ENCODE measurements at places on chromosomes 5 and 9.
A peak's percentile ranks its signal among the peaks of the same experiment; 100 is the strongest.

DNA sequence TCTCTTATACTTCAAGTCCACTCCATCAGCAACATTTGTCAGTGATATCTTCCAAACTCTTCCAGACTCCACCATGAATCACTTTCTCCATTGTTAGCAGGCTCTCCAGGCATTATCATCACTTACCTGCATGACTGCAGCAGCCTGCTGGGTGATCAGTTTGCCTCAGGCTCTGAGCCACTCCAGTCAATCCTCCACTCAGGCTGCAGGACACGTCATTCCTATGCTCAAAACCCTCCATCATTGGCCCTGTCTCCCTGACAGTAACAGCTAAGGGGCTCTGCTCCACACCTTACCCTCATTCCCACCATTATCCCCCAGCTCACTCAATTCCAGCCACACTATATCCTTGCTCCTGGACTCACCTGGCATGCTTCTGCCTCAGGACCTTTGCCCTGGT, 10.7 kb downstream of the DIRAS2 start:
- DNase-seq, result peak; percentile 8

GRCh38 chr9:108101410-108101809, 611.8 kb upstream of the KLF4 start:
- no peak for DNase-seq

DNA sequence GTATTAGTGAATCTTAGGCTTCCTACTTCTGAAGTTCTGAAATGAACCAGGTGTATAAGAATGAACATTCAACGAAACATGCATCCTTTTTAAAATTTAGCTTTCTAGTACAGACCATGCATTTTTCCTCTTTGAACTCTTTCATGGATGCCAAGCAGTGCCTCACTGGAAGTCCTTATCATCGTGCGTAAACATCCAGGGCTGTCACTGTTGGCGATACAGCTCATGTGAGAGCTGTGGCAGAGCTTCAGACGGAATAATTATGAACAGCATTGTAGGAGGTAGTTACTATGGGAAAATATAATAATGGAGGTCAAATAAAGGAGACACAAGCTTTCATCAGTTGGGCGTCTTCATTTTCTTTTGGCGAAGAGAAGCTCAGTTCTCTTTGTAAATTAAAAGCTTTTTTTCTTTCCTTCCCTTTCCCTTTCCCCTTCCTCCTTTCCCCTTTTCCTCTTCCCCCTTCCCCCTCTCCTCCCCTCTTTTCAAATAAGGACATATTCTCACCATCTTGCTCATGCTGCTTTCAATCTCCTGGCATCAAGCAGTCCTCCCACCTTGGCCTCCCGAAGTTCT, 167.3 kb downstream of the KDM4C start:
- no peak for DNase-seq

DNA sequence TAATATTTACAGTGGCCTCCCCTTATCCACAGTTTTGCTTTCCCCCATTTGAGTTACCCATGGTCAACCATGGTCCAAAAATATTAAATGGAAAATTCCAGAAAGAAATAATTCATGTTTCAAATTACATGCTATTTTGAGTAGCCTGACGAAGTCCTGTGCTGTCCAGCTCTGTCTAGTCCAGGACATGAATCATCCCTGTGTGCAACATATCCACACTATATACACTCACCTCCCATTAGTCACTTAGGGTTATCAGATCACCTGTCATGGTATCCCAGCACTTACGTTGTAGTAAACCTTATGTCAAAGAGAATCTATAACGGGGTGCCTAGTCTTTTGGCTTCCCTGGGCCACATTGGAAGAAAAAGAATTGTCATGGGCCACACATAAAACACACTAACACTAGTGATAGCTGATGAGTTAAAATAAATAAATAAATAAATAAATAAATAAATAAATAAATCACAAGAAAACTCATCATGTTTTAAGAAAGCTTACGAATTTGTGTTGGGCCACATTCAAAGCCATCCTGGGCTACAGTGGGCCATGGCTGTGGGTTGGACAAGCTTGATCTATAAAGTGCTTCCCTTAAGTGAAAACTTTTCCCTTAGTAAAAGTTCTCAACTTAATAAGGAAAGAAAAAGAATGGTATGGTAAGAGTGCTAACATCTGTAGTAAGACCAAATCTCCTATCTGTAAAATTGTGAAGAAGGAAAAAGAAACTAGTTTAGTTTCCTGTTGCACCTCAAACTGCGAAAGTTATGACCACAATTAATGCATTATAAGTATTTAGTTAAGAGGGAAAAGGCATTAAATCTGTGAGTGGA, 15.9 kb upstream of the OMD start:
- DNase-seq, result no peak

GRCh38 chr9:119273325-119273904, 95.8 kb downstream of the BRINP1 start:
- peak; percentile 26 for DNase-seq

DNA sequence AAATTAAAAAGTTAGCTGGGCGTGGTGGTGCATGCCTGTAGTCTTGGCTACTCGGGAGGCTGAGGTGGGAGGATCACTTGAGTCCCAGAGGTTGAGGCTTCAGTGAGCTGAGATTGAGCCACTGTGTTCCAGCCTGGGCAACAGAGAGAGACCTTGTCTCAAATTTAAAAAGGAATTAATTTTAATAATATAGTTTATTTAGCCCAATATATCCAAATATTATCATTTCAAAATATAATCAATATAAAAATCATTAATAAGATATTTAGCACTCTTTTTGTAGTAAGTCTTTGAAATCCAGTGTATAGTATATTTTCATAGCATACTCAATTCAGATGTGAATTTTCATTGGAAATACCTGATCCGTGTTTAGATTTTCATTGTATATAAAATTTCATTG, 43.2 kb upstream of the ORM1 start:
- no peak for DNase-seq

GRCh38 chr5:69300537-69301203, 31.9 kb downstream of the CCDC125 start:
- peak; percentile 83 for DNase-seq

DNA sequence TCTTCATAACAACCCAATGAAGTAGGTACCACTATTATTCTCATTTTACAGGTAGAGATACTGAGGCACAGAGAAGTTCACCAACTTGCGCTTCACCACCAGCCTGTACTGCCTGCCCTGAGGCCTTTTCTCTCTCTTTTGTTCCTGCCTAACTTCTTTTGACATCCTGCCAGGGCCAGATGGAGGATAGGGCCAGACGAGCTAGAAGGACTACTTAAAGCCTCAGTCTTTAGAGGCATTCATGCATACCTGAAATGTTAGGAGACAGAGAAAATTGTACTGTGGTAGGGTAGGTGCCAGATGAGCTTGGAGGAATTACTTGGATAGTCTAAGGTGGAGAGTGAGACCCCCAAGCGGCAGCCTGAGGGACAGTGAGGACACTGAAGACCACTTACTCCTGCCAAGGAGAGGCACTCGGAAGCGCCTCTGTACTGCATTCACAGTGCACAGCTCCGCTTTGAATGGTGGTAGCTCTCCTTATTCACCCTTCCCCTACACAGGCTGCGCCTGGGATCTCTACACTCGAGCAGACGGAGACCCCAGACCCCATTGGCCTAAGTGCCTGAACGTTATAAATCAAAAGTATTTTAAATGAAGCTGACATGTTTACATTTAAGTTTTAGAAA, 6.2 kb upstream of the ORM1 start:
- DNase-seq, result no peak

DNA sequence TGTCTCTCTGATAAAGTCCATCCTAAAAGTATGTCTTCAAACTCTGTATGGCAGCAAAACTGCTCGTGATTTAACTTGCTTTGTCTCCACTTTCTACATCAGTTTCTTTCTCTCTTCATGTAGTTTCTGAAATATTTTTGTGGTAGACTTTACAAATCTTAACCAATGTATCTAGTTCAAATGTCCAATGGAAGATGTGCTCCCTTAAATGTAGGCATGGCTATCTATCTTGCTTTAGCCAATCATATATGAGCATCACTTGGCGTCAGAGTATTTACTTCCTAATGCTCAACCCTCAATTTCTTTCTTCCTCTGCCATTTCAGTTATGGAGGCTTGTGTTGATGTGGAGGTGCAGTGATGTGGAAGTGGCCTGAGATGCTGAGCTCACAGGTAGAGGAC, 206.1 kb upstream of the ZNF608 start:
- DNase-seq, result no peak

DNA sequence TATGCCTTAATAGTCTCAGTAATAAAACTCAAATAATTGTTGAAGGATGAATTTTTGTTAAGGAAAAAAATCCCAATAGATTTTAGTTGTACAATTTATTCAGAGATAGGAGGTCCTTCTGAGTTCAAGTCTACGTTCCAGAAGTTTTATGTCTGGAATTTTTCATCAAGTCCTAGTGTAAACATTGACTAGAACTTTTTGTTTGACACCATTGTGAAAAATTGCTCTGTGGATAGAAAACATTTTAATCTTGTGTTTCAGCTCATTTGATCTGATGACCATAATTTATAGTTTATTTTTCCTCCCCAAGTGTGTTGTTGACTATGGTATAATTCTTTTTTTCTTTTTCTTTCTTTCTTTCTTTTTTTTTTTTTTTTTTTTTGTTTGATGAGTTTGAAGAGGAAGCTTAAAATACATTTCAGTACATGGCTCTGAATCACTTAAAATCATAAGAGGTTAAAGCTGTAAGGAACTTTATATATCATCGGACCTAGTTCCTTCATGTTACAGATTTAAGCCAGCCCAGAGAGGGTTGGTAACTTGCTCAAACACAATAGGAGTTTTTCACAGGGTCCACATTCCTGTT, 20.7 kb downstream of the ITGA1 start:
- DNase-seq, result no peak

DNA sequence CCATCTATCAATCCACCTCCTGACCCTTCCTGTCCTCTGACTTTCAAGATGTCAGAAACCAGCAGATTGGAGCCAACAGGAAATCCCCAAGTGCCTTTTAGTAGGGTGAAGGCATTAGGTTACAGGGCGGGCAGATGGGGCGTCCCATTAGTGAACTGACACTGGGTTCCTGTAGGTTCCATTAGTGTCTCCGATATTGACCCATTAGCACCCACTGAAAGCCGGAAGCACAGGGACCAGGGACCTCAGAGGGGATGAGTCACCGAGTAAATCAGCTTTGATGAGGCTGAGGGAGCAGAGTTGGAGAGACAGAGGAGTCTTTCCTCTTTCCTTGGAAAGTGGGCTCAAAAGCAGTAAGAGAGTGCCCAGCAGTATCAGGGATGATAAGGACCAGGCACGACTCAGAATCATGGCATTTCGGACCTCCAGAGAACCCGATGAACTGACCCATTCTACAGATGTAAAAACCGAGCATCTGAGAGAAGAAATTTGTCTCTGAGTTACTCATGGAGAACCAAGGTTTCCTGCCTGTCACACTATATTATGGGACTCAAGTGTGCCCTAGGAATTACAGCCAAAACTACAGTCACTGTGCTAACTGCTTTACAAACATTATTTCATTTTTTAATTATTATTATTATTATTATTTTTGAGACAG, 47.2 kb upstream of the FABP6 start:
- no peak for DNase-seq

GRCh38 chr5:98414938-98415337, 358.5 kb upstream of the RGMB start:
- DNase-seq, result no peak

DNA sequence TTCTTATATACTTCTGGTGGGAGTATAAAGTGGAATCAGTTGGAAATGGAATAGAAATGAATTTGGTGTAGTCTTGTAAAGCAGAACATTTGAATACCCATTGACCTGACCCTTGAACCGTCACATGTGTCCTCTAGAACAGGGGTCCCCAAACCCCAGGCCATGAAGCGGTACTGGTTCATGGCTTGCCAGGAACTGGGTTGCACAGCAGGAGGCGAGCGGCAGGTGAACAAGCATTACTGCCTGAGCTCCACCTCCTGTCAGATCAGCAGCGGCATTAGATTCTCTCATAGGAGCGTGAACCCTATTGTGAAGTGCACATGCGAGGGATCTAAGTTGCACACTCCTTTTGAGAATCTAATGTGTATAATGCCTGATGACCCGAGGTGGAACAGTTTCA, 80.0 kb downstream of the RANBP17 start:
- no peak for DNase-seq

DNA sequence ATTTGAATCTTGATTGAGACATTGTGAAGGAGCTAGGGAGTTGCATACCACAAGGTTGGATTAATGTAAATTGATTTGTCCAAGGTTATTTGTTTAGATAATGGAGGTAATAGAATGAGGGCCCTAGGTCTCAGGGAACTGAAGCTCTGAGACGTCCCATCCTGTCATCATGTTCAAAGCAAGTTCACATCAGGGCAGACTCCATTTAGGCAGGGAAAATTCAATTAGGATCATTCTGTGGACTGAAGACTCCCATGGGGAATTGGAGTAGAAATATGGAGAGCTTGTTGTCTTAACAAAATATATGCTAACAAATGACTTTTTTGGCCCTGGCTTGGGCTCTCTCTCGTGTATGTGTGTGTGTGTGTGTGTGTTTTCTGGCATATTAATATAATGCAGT, 722.0 kb upstream of the ADAMTS16 start:
- DNase-seq, result no peak

DNA sequence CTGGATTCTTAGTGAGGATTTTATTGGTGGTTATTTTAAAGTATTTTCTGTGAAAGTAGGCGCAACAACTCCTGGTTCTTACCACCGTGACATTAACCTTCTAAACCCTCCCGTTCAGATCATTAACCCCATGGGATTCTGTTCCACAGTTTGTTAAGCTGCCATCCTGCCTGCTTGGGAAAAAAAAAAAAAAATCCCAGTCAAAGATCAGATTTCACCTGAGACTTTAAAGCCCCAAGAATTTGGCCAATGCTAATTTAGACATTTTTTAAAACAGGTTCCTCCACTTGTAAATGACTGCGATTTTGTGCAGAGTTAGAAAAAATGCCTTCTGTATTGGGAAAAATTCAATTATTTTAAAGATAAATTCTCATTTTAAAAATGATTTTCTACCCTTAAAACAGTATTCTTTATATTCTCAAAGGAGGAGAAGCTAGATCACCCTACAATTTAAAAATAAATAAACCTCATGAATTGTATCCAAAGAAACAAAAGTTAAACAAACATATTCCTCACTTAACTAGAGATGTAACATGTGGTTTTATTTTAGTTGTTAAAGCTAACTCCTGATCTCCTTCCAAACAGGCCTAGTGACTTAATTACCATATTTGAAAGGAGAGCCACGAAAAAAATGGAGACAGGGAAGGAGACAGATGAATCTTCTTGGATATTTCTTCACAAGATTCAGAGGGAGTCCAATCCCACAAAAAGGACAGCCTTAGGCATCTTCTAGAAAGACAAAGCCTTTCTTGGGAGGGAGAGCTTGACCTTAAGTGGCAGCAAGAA, 93.1 kb upstream of the IFNK start:
- peak; percentile 60 for DNase-seq

DNA sequence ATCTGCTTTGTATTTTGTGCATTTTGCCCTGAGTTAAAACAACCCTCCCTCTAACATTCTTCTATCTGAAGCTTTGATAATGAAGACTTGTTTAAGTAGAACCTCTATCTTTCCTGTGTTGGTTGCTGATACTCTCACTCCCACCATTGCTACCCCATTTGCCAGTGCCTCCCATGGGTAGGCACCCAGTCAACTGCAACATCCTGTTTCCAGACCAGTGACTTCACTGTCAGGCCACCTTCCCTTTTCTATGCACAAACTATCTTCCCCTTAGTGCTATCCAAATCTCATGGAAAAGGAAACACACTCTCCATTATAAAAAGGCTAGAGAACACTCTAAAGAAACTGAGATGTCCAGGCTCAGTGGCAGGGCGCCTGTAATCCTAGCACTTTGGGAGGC, 5.6 kb upstream of the IARS1 start:
- DNase-seq, result no peak

GRCh38 chr9:94182532-94182931, 76.6 kb upstream of the ZNF169 start:
- no peak for DNase-seq

- peak; percentile 36 for DNase-seq
Measured at GRCh38 chr9:8140557-8140956, 341.0 kb upstream of the DMAC1 start.

- peak; percentile 42 for DNase-seq
Measured at GRCh38 chr5:166127766-166128570, 2163.5 kb upstream of the WWC1 start.
